NCI-H526 (cell line): ENCODE measurements at places on chromosomes 16 and 17.

GRCh38 chr16:21727344-21727743 is 63.6 kb downstream of the OTOA start:
- DNase-seq: no peak

GRCh38 chr17:3659541-3660111 is 8.8 kb downstream of the TAX1BP3 start:
- no peak for DNase-seq

DNA sequence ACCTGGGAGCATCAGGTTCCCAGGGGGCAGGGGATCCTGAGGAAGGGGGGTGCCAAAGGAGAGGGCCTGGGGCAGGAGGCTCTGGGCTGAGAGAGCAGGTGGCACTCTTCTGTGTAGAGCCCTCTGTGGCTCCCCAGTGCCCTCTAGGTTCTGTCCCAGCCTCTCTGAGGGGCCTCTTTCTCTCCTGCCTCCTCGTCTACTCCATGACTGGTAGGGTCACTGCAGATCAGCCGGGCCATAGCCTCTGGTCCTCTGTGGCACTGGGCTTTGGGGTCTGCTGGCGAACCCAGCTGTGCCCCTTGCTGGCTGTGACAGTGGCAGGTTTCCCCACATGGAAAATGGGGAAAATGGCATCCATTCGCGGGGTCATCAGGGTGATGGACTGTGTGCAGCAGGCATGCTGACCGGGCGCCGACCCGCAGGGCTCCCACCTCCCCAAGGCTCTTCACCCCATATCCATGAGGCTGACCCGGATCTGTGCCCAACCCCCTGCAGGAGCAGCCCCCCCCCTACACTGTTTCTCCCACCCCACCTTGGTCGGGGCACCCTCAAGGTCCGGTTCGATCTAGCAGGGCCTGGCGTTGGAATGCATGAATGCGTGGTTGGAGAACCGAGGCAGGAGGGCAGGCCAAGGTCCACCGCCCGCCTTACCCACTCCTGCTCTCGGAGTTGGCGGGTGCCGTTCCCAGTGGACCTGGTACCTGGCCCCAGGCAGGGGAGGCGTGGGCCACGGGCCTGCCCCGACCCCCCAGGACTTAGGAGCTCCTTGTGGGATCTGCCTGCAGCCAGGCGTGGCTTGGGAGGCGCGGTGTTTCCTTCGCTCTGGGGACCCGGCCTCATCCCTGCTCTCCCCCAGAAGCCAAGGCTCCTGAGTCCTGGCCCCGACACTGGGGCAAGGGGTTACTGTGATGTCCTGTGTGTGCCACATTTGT is 6.5 kb downstream of the GLIS2 start:
- DNase-seq: no peak

GRCh38 chr16:79360267-79360666 is 240.3 kb downstream of the MAF start:
- no peak for DNase-seq

DNA sequence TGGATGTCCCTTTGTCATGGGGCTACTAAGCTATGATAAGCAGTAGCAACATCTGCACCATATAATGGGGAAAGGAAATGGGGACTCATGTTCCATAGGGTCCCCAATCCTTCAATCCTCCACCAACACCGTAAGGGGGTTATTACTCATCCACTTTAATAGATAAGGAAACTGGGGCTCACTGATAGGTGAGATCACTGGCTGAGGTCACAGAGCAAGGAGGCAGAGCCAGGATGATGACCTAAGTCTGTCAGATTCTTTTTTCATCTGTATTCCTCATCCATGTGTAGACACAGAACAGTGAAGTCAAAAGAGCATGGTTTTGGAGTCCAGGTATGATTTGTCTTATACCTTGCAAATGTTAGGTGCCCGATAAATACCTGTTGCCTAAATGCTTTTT is 10.5 kb upstream of the ADAMTS18 start:
- no peak for DNase-seq

- no peak for DNase-seq
Observed at GRCh38 chr17:27572665-27573064, 58.3 kb upstream of the LGALS9 start.

- no peak for DNase-seq
Observed at GRCh38 chr17:55437159-55437605, 15.5 kb upstream of the MMD start.

DNA sequence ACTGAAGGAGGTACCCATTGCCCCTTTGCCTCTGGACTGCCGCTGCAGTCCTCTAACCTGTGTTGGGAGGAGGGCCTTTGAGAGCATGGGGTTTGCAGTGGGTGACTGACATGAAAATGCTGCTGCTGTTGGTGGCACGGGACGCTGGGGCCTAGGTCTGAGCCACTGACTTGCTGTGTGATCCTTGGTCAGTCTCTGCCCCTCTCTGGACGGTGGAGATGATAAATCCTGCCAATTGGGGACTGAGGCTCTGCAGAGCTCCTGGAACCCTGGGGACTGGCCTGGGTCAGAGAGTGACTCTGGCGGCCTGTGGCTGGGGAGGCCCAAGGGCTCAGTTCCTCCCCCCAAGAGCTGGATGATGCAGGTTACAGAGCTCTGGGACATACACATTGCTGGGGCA is 6.1 kb upstream of the PYDC1 start:
- DNase-seq: no peak

- DNase-seq: no peak
Observed at GRCh38 chr17:73182616-73183310, 10.1 kb upstream of the COG1 start.

DNA sequence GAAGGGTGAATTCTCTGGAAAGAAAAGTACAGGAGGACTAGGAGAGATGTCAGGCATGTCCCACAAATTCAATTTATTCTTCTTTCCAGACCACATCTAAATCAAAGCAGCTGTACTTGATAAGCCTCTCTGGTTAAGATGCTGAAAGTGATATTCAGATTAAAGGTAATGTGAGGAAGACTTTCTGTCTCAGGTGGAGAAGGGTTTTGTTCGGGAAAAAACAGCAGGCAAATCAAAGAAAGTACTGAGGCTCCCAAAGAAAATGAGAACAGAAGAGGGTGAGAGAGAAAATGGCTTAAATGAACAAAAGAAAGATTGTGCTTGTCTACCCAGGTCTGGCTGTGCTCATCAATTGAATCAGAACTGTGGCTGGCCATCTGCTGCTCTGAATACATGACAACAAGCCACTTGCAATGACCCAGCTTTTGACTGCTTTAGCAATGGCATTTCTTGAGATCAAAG is 55.6 kb downstream of the MMD start:
- DNase-seq: no peak

- no peak for DNase-seq
Observed at GRCh38 chr17:66636111-66636510, 198.8 kb upstream of the CACNG5 start.

DNA sequence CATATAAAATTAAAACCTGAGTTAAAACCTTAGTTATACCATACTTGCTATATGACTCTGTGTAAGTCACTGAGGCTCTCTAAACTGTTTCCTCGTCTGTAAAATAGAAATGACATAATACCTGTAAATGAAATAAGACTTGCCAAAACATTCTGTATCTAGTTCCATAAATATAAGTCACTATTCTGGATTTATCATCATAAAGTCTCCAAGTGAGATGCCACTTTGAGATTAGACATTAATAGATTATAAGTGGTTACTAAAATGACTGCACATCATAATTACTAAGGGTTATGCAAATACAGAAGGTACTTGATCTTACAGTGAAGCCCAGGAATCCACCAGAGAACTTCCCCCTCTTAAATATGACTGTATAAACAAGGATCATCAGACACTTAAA is 12.0 kb upstream of the BRIP1 start:
- DNase-seq: no peak

DNA sequence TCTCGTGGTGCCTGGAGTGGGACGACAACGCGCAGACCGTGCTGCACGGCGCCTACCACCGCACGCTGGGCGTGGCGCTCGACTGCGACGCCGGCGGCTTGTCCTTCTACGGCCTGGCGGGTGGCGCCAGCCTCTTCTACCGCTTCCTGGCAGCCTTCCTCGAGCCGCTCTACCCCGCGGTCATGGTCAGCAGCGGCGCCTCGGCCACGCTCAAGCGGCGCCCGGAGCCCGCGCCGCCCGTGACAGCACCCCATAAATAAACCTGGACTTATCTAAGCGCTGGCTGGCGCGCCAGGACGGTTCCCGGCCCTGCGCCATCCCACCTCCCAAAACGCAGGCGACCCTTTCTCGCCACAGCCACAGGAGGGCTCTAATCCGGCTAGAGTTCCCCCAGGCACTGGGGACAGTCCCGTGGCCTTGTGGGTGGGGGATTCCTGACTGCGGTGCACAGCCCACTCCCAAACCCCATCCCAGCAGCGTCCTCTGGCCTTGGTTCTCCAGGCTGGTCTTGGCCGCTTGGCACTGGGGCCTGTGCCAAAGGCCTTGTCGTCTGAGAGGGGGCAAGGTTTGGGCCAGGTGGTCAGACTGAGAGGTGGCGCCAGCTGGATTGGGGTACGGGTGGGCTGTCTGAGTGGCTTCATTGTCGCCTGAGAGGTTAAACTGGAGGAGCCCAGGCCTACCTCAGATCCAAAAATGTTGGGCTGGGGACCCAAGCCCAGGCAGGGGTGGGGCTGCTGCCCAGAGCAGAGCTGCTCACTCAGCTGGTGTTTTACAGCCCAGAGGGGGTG is 10.1 kb upstream of the SLC16A5 start:
- DNase-seq: no peak

GRCh38 chr16:74268372-74268782 is 28.2 kb upstream of the PSMD7 start:
- DNase-seq: no peak

DNA sequence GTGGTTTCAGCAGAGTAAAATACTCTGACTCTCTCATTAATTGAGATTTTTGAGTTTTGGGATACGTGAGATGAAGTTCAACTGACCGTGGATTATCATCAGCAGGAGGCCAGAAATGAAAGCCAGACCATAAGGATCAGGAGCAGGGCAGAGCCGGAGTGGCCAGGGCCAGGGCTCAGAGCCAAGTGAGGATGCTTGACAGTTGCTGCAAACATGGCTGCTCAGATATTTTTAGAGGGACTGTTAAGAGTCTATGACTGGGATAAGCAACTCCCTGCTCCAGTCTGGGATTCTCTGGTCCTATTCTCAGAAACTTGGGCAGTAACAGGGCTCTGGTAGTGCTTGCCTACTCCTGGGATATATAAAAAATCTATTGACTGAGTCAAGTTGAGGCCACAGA is 17.6 kb upstream of the CDH13 start:
- no peak for DNase-seq

- DNase-seq: peak; percentile 20
Observed at GRCh38 chr17:10172241-10172741, 26.1 kb downstream of the GAS7 start.
